ENCODE measurements at places on chromosomes 5 and 9. TPM values are rescaled to one million over a fixed set of nuclear protein-coding genes. Genes with fewer than 3 reads are reported as not detected.

PLPPR1 gene
- total RNA-seq: 0.69 TPM

DNA sequence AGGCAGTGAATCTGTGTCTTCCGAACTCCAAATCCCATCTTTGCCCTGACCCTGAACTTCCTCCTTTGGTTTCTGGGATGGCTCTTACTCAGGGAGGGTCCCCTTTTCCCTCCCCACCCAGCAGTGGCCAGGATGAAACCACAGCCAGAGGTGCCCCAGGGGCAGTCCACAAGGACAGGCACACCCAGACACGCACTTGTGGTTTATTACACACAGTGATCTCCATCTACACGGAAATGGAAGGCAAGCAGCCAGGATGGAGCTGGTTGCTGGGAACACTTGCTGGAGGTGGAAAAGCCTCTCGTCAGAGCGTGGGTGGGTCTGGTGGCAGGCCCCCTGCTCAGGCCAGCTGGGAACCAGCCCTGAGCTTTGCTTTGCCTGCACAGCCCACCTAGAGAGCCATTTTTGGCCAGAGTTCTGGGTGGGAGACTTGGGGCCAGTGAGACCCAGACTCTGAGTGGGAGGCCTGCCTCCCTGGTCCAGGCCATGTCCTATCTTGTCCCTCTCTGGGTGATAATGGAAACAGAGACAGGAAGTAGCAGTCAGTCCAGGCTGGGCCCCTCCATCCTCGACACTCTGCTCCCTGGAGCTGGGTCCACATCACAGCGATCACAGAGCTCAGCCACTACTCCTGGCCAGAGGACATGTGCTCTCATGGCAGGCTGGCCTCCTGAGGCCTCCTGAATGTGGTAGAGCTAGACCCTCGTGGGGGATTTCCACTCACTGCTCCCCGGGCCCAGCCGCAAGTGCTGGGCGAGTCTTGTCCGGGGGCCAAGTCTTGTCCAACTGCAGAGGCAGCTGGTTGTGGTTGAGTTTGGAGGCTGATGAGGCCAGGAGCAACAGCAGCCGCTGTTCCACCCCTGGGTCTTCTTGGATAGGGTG lies 5.1 kb upstream of the PHYKPL start:
- H3K27me3 ChIP-seq: no peaks in the 10 kb centered on the region
- no peak overlapping the region for H3K4me3 ChIP-seq
- peaks cover 22% of the 10 kb centered on the region for H3K4me1 ChIP-seq
- peak; percentile 73 for DNase-seq
- H3K36me3 ChIP-seq: no peaks in the 10 kb centered on the region
- peak overlapping the region; percentile 28 for H3K27ac ChIP-seq

- no peaks in the 10 kb centered on the region for H3K4me1 ChIP-seq
- no peaks in the 10 kb centered on the region for H3K27me3 ChIP-seq
- H3K36me3 ChIP-seq: no peaks in the 10 kb centered on the region
Measured at GRCh38 chr5:14407746-14408175, 173.8 kb upstream of the OTULINL start.

DNA sequence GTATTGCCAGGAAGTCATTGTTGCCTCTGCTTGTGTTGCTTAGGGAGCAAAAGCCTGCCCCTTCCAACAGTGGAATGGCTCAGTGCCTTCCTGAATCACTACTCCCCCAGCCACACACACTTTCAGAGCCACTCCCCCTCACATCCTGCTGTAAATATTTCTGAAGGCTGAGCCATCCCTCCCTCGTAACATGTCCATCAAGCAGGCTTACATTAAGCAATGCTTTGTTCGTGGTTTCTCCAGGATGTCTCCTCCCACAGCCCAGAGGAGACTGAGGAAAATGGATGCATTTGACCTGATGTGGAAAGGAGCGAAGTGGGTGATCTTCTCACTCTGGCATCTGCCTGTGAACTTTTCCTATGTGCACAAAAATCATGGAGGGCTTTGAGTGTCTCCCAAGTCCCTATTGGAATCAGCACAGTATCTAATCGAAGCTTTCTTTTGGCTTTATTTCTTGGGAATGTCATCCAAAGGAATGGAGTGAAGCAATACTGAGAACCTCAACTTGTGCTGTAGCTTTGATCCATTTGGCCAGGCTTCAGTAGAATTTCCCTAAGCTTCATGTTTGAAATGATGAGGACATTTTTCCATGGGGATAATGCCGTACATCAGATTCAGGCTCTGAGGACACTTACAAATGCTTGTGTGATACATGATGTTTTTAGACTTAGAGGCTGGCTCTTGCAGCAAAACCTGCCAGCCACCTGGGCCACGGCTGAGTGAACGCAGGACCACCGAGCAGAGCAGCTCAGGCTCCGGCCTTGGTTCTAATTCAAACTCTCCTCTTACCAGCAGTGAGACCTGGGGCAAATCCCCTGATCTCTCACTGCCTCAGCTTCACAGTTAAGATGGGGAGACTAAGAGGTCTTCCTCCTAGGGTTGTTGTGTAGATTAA lies 389.1 kb downstream of the ENC1 start:
- H3K27me3 ChIP-seq: no peaks in the 10 kb centered on the region
- H3K27ac ChIP-seq: peak overlapping the region; percentile 60
- H3K4me3 ChIP-seq: no peak overlapping the region
- H3K4me1 ChIP-seq: no peaks in the 10 kb centered on the region
- peak; percentile 33 for DNase-seq

GRCh38 chr5:43485406-43485805 lies 1.7 kb upstream of the TMEM267 start:
- peaks cover 7% of the 10 kb centered on the region for H3K4me1 ChIP-seq
- DNase-seq: peak; percentile 30
- H3K27ac ChIP-seq: peak overlapping the region; percentile 96
- no peaks in the 10 kb centered on the region for H3K36me3 ChIP-seq
- no peak overlapping the region for H3K4me3 ChIP-seq

GRCh38 chr5:83924171-83924570 lies 203.5 kb upstream of the HAPLN1 start:
- no peak for DNase-seq
- H3K4me1 ChIP-seq: peaks cover 5% of the 10 kb centered on the region
- no peak overlapping the region for H3K4me3 ChIP-seq
- no peaks in the 10 kb centered on the region for H3K36me3 ChIP-seq
- no peaks in the 10 kb centered on the region for H3K27me3 ChIP-seq

RALGPS1 gene
- 27.2 TPM for total RNA-seq

DNA sequence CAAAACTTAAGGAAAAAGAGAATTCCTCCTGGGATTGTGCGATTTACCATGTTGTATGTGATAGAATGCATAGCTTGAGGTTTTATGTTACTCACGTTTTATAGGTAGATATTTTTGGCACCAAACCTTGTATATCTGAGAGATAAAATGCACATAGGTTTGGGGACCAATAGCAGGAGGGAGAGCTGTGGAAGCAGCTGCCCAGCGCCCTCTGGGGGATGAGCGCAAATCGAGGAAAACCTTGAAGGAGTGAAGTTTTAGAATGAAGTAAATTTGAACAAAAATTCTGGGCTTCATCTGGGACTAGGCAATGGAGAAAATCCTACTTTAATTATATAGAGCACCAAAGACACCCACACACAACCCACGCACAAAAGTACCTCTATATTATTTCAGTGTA lies 197.0 kb downstream of the ADCY2 start:
- no peaks in the 10 kb centered on the region for H3K36me3 ChIP-seq
- H3K27ac ChIP-seq: no peak overlapping the region
- no peaks in the 10 kb centered on the region for H3K27me3 ChIP-seq
- no peak overlapping the region for H3K4me3 ChIP-seq

DNA sequence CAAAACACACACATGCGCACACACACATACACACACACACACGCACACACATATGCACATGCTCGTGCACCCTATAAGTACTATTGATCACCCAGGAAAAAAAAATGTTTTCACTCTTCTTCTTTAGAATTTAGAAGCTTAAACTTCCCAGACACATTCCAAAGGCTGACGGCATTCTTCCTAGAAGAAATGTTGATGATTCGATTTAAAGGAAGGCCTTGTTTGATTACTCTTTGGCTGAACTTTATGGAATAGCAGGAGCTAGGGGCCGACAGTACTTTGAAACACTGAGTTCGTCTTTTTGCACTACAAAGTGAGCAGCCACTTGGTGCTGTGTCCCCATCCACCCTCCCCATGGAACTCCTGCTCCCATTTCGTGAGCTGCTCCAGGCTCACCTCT lies 113.2 kb downstream of the EGFLAM start:
- no peak overlapping the region for H3K27ac ChIP-seq
- no peak for DNase-seq
- H3K4me1 ChIP-seq: no peaks in the 10 kb centered on the region
- H3K27me3 ChIP-seq: no peaks in the 10 kb centered on the region
- no peak overlapping the region for H3K4me3 ChIP-seq
- no peaks in the 10 kb centered on the region for H3K36me3 ChIP-seq

DNA sequence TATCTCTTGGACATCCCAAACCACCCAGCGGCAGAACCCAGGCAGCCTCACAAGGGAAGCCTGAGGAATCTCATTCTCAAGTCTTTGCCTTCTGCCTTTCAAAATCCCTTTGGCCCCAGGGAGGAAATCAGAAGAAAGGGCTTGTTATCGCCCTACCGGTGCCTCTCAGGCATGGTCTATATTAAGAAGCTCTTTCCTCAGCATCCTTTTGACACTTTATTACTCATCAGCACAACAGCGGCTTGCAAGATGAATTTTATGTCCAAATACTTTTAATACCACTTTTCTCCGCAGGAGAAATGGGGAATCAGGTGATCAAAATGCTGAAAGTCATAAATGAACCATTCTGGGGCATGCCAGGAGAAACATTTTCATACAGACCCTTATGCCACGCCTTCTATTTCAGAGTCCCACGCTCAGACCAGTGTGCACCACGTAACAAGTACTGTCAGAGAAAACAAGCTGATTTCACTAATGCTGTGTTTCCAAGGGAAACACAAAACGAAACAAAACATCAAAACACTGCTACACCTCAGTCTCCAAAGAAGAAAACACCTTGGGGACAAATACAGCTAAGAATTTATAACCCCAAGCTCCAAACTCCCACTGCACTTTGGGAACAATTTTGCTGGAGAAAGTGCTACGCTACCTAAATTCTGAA lies 30.0 kb downstream of the RAPGEF1 start:
- H3K27me3 ChIP-seq: no peaks in the 10 kb centered on the region
- peak overlapping the region; percentile 8 for H3K27ac ChIP-seq
- no peak for DNase-seq
- no peak overlapping the region for H3K4me3 ChIP-seq
- H3K36me3 ChIP-seq: no peaks in the 10 kb centered on the region

- no peaks in the 10 kb centered on the region for H3K4me1 ChIP-seq
- no peak overlapping the region for H3K4me3 ChIP-seq
- no peaks in the 10 kb centered on the region for H3K27me3 ChIP-seq
Measured at GRCh38 chr5:91443761-91444467, 60.8 kb upstream of the ARRDC3 start.

PCDHGA2 gene
- total RNA-seq: 0.22 TPM

DNA sequence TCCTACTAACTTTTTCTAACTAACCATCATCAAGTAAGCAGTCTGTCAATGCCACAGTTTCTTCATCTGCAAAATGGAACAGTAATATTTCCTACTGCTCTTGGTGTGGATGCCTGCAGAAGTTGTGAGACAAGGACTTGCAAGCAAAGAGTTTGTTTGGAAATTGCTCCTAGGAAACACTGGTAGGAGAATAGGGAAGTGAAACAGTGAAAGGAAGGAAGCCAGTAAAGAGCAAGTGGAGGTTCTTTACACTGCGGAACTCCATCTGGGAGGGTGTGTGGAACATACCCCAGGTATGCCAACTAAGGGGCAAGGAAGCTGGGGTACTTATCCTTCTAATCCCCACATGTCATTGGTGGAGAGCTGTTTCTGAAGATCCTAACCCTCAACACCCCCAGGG lies 119.9 kb downstream of the FOXD1 start:
- no peak overlapping the region for H3K4me3 ChIP-seq
- no peak overlapping the region for H3K27ac ChIP-seq
- no peaks in the 10 kb centered on the region for H3K36me3 ChIP-seq
- H3K4me1 ChIP-seq: no peaks in the 10 kb centered on the region
- H3K27me3 ChIP-seq: no peaks in the 10 kb centered on the region
- DNase-seq: no peak

SLC25A2 gene
- 0.21 TPM for total RNA-seq

DNA sequence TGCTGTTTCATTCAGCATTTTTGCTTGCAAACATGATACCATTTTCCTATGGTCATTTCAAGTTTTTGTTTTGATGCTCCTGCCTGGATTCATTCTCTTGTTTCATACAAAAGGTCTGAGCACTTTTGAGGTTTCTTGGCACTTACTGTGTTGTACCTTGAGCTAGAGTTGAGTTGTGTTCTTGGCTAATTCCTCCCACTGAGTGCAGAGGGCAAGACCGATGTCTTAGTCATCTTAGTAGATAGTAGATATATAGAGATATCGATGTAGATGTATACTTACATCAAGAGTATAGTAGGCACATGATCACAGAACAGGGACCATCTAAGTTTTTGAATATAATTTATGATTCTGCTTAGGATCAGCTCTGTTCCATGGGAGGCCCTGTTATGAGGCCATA lies 366.6 kb downstream of the OSTF1 start:
- no peaks in the 10 kb centered on the region for H3K27me3 ChIP-seq
- H3K4me1 ChIP-seq: no peaks in the 10 kb centered on the region

FAM13B gene
- total RNA-seq: 17.5 TPM

RNF208 gene
- 9.3 TPM for total RNA-seq

SOHLH1 gene
- not detected for total RNA-seq

DNA sequence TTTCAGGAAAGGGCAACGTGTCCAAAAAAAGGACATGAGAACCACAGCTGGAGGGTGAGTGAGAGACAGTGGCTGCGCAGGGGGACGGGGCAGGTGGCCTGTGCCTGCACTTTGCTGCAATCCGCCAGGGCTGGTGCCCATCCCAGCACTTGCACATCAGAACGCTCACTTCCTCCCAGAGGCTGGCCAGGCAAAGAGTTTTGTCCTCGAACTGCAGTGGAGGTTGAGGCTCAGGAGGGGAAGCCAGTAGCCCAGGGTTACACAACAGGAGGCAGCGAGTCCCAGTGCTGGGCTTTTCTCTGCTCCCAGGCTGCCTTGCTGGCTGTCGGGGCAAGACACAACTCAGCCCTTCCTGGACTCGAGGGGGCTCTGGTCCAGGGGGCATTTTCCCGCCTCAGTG lies 33.1 kb downstream of the CRB2 start:
- DNase-seq: no peak
- no peaks in the 10 kb centered on the region for H3K36me3 ChIP-seq
- H3K4me1 ChIP-seq: no peaks in the 10 kb centered on the region
- no peaks in the 10 kb centered on the region for H3K27me3 ChIP-seq
